Activated CD4-positive, alpha-beta memory T cell treated with anti-CD3 and anti-CD28 coated beads for 36 hours (primary cell): ENCODE measurements at places on chromosomes 6 and 20.

DNA sequence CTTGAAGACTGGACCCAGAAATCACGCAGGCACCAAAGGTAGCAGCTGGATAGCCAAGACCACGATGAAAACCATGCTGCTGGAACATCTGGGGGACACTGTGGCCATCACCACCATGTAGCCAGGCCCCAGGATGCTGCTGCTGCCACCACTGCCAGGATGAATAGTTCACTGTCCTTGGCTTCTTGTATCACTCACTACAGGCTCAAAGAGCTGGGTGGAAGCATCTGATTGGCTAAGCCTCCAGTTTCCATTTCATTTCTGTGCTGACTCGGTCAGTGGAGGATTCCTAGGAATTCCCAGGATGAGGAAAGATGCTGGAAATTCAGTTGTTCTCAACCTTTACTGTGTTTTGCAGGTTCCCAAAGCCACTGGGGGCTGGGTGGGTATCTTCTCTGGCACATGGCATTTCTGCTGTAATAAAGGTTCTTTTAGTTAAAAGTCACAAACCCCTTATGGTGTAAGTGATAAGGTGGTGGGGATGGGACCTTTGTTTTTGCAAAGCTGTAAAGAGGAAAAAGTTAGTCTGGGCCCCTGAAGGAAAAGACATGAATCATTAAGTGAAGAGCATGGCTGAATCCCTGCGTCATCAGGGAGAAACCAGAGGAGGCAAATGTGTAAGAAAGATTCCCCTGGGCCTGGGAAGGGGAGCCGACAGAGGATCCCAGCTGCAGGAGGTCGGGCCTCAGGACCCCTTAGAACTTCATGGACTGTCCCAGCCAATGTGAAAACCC, 75.6 kb upstream of the RNF24 start:
- DNase-seq: no peak

DNA sequence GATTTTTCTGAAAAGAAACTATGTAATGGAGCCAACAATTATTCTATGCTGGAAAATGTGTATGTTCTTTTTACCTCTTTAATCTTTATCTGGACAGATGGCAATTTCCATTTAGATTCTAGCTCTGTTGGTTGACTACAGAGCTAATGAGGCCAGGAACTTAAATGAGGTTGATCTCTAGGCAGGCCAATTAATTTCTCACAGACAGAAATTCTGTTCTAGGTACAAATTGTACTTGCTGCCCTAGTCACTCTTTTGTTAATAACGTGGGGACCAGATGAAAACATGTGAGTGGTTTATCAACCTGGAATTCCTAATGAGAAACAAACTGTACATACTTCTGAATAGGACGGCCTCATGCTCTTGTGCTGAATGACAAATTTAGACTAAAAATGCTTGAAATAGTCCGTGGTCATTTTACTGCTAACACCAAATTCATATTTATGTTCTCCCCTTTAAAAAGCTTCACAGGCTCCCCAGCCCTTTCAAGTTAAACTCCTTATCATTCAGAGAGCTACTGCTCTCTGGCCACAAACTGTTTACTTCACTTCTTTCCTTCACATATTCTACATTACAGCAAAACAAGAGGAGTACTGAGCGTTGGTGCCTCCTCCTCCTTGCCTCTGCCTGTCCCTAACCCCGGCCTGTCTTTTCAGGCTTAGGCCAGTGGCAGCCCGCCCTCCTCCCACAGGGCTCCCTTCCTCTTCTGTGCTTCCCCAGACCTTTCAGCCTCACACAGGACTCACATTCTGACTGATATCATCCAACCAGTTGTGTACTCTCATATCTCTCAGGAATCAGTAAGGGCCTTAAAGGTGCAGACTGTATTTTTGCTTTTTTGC, 41.4 kb downstream of the DTNBP1 start:
- peak; percentile 45 for DNase-seq

GRCh38 chr6:21489826-21490225, 103.7 kb upstream of the SOX4 start:
- no peak for DNase-seq

- no peak for DNase-seq
These were observed 11.9 kb upstream of the CNR1 start for GRCh38 chr6:88177961-88178464.

DNA sequence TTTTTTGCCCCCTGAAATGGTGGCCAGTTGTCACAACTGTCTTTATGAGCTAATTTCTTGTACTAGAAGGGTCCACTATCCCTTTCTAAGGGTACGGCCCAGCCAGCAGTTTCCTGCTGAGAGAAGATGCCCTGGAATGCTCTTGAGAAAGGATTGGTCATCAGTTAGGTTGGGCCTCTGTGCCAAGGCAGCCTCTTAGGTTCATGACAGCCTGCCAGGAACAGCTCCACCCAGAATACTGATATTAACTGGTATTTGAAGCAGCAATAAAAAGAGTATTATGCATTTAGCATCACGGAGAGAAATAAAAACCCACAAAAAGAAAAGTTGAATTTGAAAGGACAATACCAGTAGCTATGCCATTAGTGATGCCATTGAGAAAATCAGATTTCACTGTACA, 9.0 kb upstream of the HINT3 start:
- DNase-seq: no peak

DNA sequence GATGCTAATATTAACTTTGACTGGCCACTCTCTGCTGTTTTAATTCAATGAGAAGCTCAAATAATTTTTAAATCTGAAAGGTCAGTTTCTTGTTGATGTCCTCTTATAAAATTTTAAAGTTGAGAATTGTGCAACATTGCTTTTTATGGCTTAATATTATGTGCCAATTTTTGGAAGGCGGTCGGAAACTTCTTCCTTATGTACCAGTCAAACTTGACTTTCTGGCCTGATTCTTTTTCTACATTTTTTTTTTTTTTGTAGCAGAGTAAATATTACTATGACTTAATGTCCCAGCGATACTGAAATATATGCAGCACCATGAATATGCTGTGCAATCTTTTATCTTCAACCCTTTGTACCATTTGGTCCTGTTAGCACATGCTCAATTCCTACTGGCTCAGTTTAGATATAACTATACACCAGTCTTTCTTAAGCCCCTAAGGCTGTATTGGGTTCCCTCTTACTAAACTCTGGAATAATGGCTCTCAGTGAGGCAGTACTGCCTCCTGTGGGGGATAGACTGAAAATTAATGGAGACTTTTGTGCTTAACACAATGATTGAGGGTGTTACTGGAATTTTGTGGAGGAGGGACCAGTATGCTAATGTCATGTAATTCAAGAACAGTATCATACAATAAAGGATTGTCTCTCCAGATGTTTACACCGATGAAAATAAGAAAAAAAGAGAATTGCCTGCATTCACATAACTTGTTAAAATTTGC, 156.4 kb upstream of the SYNCRIP start:
- DNase-seq: no peak

GRCh38 chr6:77092971-77093370, 370.3 kb downstream of the HTR1B start:
- DNase-seq: no peak

DNA sequence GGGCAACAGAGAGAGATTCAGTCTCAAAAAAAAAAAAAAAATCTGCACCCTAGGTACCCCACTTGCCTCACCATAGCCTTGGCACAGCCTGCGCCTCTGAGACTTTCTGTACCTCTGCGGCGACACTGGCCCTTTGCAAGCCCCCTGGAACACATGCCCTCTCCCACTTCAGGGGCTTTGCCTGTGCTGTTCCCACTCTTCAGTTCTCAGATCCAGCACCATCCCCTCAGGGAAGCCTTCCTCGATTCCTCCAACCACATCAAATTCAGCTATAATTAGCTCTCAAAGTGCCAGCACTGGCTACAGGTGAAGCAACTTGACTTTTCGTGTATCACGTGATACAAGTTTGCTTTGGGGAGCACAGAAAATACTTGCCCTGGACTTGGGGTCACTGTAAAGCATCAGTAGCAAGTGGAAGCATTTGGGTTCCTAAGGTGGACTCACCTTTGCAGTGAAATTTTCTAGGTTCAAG, 2.1 kb upstream of the UBE2V1 start:
- no peak for DNase-seq

- DNase-seq: no peak
These were observed 53.1 kb downstream of the TSPYL4 start for GRCh38 chr6:116200619-116201249.

- peak; percentile 43 for DNase-seq
These were observed 46.7 kb downstream of the SRC start for GRCh38 chr20:37392441-37393195.

DNA sequence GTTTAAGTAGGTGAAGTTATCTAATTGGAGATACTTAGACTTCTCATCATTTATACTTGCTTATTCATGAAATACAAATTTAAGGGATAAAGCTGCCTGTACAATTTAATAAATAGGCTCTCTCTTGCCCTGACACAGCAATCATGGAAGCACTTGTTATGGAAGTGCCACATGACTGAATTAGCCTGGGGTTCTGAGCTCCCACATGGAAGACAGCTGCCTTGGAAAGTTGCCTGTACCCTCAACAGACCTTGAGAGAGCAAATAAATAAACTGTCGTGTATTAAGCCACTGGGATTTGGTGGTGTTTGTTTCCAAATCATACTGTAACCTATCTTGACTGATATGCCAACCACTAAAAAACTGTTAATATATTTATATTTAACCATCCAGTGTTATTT, 87.0 kb upstream of the RSPO3 start:
- no peak for DNase-seq

GRCh38 chr20:61118429-61119224, 133.4 kb upstream of the CDH4 start:
- DNase-seq: no peak

- DNase-seq: no peak
These were observed 43.4 kb downstream of the SLC35B3 start for GRCh38 chr6:8391934-8392333.

GRCh38 chr20:62210496-62210855, 9.6 kb downstream of the HRH3 start:
- no peak for DNase-seq

- no peak for DNase-seq
These were observed 102.3 kb downstream of the EDN1 start for GRCh38 chr6:12392490-12392889.

DNA sequence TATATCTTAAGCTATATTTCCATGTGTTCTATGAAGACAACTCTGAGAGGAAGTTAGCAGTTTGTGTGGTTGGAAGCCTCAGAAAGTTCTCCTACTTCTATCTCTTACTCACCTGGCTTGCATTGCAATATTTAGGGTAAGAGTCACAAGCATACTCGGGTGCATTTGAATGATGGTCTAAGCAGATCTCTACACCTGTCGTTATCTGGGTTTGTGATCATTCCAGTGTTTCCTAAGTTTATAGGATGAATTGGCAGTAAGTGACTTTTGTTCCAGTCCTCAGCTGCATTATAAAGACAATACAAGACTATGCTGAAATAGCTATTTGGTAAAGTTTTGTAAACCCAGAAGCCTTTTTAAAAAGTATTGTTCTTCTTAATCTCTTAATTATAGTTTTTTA, 36.9 kb downstream of the CBFA2T2 start:
- no peak for DNase-seq

- DNase-seq: peak; percentile 36
These were observed 1.5 kb downstream of the NELFCD start for GRCh38 chr20:58982406-58983114.

DNA sequence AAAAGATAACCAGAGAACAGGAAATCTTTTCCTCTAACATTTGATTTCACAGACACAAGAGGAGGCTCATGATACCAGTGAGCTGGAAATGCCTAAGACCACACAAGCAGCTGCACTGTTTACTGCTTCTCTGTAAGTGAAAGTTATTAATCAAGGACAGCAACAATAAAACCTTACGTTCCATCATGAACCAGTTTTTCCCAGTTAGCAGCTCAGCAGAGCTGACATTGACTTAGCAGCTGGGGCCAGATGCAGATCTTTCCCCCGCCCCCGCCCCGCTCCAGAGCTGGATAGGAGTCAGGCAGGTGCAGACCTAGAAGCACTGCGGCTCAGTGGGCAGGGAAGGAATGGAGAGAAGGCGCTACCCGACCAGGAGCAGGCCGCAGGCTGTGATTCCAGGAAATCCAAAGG, 275.2 kb downstream of the GMDS start:
- DNase-seq: no peak

DNA sequence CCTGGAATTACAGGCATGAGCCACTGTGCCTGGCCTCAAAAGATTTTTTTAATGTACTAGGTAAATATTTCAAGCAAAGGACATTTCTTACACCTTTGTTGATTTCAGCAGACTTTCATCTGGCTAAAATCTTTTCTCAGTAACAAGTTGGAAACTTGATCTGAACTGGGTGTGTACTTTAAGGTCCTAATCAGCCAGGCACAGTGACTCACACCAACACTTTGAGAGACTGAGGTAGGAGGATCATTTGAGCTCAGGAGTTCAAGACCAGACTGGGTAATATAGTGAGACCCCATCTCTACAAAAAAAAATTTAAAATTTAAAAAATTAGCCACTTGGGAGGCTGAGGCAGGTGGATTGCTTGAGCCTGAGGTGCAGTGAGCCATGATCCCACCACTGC, 7.0 kb upstream of the RALGAPA2 start:
- no peak for DNase-seq

DNA sequence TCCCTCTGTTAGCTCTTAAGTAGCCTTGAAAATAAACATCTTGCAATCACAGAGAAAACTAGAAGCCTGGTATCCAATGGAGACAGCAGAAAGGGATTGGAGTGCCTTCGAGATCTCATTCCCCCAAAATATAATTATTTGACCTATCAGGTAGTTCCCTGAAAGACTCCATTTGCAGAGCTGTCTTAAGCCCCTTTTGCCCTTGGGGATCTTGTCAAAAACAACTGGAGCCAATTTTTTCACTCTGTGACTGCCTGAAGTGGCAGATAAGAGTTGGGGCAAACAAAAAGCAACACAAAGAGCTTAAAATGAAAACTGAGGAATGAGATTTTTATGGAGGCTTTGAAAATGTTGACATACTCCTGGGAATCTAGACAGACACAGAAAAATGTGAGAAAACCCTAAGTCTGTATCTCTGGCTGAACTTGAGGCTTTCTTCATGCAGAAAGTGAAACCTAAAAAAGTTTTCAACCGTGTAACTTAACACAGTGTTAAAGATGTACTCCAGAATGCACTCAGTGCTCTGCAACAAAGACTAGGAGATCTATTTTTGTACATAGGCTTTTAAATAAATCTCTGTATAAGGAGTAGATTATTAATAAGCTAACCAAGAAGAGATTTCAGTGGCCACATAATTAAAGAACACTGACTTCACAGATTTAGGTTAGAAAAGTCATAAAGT, 971.1 kb upstream of the MAN1A1 start:
- no peak for DNase-seq

GRCh38 chr6:158584236-158584651, 24.4 kb downstream of the TMEM181 start:
- no peak for DNase-seq

DNA sequence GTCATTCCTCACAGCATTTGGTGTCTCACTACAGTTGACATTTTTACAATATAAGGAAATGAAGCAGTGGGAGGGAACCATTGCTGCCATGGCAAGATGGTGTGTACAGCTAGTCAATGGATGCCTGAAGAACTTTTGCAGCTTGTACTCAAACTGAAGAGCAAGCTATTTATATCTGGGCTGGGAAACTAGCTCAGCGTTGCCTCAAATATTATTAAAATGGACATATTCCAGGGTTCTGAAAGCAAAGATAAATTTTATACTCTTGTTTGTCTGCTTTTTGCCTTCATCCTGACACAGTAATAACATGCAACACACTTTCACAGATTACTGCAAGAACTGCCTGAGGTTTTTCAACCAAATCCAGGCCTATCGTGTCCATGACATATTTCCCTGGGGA, 156.4 kb upstream of the COL21A1 start:
- no peak for DNase-seq

GRCh38 chr20:58433029-58433647, 44.1 kb downstream of the VAPB start:
- DNase-seq: no peak
